Stimulated activated CD4-positive, alpha-beta T cell treated with anti-CD3 and anti-CD28 coated beads, Interleukin-1b, Interleukin-23, amount 100 ng/mL, for 48 hours (primary cell): ENCODE measurements at places on chromosomes 6 and 20.

GRCh38 chr6:157333537-157333936 is 10.2 kb upstream of the TMEM242 start:
- DNase-seq, result no peak

GRCh38 chr20:19463597-19463996 is 251.2 kb downstream of the SLC24A3 start:
- no peak for DNase-seq

- no peak for DNase-seq
These were observed 10.5 kb downstream of the PIGT start for GRCh38 chr20:45426320-45427016.

- no peak for DNase-seq
These were observed 73.6 kb downstream of the NDUFAF5 start for GRCh38 chr20:13858439-13858838.

DNA sequence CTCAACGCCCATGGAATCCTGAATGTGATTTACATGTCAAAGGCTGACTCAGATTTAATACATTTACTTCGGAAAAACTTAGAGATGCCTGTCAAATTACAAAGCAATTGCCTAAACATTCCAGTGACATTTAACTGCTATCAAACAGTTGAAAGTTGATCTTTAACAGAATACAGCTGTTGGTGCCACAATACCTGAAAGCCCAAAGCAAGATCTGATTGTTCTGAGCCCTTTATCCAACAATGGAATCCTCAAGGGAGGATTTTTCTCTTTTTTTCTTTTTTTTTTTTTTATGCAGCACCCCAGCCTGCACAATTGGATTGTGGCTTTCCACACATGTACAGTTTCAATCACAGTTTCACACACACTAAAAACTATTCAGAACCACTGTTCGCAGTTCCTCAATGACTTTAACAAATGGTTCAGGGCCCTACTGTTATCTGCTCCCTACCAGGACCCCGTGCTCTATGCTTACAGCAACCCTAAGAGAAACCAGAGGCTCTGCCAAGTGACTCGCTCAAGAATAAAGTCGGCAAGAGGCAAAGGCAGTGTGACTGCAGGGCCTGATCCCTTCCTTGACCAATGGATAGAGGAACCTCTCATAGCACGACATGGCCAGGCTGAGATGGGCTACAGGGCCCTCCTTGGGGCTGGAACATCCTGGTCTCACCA is 33.3 kb downstream of the EPB41L2 start:
- no peak for DNase-seq
